ENCODE measurements at places on chromosomes 2 and 18.

GRCh38 chr18:79706006-79706405, 26.4 kb downstream of the CTDP1 start:
- DNase-seq: no peak

DNA sequence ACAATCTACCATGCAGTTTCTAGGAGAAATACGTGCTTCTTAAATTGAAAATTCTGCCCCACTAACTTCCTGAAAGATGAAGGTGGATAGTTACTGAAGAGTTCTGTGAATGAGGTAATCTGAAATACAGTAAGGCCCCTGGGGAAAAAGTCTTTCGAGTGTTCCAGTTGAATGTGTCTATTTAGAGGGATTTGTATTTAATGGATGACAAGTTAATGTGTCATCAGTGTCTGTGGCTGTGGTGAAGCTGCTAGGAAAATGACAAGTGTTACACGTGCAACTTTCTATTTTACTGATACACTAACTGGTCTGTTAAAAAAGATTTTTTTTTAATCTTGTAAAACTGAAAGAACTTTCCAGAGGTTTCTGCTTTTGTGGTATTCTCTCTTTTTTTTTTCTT, 384.6 kb downstream of the STK39 start:
- no peak for DNase-seq

DNA sequence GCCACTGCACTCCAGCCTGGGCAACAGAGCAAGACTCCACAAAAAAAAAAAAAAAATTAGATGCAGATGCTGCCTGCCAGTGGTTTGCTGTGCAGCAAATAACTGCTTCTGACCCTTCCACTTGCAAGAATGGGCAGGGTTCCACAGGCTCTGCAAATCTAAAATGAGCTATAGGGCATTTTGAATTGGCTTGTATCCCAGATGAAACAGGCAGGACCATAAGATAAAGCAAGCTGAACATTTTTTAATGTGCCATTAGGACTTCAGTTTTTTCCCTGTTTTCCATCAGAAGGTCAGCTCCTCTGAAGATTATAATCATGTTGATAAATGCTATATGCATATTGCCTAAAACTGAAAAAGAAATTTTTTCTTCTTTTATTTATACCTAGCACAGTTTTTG, 15.7 kb upstream of the FZD7 start:
- DNase-seq: no peak

DNA sequence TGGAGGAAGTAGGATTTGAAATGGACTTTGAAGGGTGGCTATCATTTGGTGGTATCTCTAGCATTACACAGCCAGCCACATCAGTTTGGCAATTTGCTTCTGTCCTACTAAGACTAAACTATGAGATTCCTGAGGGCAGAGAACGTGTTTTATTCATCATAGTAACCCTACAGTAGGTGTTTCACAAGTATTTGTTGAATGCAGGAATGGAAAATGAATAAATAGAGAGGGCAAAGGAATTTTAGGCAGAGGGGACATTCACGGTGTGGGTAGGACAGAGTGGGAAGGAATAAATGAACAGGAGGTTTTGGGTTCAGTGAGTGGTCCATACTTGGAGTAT, 15.7 kb upstream of the GPR39 start:
- DNase-seq: no peak

GRCh38 chr2:176445956-176446355, 176.7 kb downstream of the MTX2 start:
- DNase-seq: no peak

GRCh38 chr2:28993206-28993960, 12.3 kb downstream of the TOGARAM2 start:
- DNase-seq: no peak

- DNase-seq: no peak
Measured at GRCh38 chr2:168182550-168183249, 64.7 kb downstream of the STK39 start.

GRCh38 chr2:17747684-17748452, 5.7 kb downstream of the SMC6 start:
- DNase-seq: no peak

GRCh38 chr2:202102425-202103000, 29.5 kb downstream of the KIAA2012 start:
- DNase-seq: no peak

DNA sequence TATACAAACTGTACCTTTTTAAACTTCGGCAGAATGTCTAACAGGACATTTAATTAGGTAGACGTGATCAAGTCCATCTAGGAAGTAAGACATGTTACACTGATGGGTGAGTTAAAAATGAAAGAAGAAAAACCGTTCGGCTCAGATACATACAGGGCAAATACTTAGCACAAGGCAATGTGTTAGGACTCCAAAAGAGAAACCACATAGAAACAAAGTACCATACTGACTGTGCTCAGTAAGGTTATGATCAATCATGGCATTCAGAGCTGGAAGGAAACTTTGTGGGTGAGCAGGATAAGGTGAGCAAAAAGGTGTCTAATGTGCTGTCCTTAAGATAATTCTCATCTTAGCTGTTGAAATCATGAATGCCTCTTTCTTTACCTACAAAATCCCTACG, 211.9 kb downstream of the STK39 start:
- no peak for DNase-seq

DNA sequence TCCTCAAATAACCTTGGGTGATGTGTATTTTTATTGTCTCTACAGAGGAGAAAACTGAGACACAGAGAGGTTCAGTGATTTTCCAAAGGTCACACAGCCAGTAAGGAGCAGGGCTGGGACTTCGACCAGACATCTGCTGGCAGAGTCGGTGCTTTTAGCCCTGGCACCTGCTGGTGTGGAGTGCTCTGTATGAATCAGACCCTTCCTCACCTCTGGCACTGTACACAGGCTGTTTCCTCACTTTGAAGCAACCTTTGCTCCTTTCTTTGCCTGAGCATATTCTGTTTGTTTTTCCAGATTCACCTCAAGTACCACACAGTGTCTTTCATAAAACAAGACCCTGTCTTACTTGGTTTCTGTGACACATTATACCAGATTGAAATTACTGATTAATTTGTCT, 107.9 kb downstream of the DPP10 start:
- DNase-seq: no peak

DNA sequence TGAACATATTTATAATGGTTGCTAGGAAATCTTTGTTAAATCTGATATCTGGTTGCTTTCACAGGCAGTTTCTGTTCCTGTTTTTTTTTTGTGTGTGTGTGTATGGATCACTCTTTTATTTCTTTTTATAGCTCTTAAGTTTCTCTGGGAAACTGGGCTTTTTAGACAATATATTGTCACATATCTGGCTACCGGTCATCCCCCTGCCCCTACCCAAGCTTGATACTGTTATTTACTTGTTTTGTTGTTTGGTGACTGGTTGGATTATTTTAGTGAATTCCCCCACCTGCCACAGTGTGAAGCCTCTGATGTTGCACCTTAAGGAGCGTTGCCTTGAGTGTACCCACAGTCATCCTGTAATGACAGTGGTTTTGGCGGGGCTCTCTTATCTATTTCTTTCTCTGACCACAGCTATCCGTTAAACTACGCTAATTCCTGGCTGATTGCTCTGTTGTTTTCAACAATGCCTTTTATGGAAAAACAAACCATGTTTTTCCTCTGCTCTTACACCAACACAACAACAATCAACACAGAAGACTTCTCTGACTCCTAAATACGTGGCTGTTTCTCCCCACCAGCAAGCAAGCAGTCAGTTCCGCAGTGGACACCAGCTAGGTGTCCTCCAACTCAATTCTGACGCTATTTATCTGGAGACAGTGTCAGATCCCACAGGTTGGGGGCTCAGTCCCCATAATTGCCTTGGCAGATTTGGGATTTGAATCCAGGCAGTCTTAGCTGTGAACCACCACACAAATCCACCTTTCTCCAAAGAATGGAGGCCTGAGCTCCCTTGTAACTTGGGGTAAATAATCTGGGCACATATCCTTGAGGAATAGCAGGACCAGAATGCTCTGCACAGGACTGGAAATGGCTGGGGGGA, 10.9 kb downstream of the GNLY start:
- DNase-seq: no peak

- DNase-seq: no peak
Measured at GRCh38 chr18:13112982-13113381, 105.6 kb upstream of the LDLRAD4 start.

DNA sequence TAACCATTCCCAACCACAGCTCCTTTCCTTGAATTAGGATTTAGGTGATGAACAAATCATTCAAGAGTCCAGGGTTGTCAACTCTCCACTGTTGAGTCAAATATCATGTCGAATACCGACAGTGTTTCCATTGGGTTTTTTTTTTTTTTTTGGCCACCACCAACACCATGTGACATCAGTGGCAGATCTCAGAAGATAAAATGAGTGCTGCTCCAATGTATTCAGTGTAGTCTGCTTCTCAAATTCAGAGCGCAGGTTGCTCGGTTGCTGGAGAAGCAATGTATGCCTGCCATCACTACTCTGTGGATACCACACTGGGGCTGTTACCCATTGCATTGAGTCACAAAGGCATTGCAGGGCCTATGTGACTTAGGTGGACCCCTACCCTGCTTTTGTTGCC, 10.8 kb upstream of the ATL2 start:
- DNase-seq: no peak

DNA sequence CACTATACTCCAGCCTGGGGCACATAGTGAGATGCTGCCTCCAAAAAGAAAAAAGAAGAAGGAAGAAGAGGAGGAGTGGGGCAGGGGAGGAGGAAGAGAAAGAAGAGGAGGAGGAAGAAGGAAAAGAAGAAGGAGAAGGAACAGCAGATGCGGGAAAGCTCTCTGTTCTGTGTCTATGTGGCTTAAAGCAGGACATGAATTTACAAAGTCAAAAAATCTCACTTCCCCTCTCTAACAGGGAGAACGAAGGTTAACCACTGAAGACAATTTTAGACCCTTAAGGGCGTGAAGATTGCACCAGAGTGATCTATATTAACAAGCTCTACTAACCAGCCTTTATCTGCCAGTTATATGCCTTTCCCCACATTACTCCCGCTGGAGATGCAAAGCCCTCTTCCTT, 258.9 kb downstream of the METTL4 start:
- no peak for DNase-seq

DNA sequence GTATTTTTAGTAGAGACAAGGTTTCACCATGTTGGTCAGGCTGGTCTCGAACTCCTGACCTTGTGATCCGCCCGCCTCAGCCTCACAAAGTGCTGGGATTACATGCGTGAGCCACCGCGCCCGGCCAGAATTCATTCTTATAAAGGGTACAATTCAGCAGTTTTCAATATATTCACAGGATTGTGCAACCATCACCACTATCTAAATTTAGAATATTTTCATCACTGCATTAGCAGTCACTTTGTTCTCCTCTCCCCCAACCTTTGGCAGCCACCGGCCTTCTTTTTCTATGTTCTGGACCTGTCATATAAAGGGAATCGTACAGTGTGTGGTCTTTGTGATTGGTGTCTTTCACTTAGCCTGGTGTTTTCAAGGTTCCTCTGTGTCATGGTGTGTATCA, 40.7 kb downstream of the TCF7L1 start:
- no peak for DNase-seq

DNA sequence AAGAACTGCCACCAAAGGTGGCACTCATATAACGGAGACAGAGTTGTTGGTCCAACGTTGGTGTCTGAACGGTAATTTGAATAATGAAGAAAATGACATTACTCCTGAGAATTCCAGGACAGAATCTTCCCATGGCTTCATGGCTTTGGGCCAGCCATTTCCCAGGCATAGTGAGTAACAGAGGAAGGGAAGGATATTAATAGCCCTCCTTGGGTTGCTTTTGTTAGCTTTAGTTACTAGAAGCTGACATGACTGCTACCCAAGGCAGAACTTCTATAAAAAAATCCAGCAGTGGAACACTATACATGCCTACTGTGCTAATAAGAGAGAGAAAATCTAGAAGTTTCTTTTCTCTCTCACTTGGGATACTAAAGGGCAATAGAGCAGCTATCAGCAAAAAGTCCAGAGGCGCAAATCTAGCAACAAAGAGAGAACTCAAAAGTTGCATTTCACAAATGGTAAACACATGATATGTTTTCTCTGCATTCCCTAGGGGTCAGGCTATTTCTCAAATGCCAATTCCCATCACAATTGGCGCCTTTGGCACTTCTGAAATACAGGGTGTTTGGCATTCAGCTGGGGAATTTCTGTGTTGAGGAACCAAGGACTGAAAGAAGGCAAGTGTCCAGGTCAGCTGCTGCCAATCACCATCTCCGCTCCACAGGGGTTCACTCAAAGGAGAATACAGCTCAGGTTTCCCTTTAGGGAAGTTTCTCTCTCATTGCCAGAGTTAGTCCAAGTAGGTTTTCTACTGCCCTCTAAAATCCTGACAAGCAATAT, 160.8 kb upstream of the KYNU start:
- DNase-seq: no peak

- DNase-seq: no peak
Measured at GRCh38 chr2:82656420-82656819, 1802.7 kb downstream of the SUCLG1 start.
